ENCODE measurements at places on chromosomes 2 and 18.
A peak's percentile ranks its signal among the peaks of the same experiment; 100 is the strongest.

- no peak for DNase-seq
Measured at GRCh38 chr2:236107536-236107935, 60.6 kb downstream of the GBX2 start.

DNA sequence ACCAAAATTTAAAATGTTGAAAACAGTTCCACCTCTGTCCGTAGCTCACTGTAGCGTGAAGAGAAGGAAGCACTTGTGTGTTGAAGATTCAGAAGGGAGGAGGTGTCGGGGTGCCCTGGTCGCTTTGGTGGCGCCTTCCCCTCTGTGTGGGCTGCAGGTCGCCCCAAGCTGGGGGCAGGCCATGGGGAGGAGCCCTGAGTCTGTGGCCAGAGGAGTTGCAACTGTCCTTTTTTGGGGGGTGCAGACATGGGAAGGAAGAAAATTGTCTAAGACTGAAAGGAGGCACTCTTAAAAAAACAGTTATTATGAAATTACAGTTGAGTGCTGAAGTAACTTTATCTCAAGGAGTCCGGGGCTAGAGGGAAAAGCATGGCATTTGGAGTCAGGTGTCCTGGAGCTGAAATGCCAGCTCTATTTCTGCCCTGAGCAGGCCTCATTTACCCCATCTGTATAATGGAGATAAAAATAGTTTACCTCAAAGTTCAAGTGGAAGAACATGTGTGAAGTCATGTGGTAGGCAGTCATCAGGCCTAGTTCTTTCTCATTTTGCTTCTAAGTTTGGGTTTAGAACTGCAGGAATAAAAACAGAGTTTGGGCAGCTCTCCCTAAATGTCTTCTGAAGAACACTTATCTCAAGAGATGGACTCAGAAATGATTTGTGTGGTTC is 82.1 kb downstream of the RNF144A start:
- no peak for DNase-seq

GRCh38 chr18:80193701-80194100 is 53.6 kb downstream of the PARD6G start:
- DNase-seq = no peak

GRCh38 chr2:176582176-176582575 is 312.9 kb downstream of the MTX2 start:
- DNase-seq = no peak

GRCh38 chr18:31244771-31245394 is 73.1 kb upstream of the DSG1 start:
- no peak for DNase-seq

DNA sequence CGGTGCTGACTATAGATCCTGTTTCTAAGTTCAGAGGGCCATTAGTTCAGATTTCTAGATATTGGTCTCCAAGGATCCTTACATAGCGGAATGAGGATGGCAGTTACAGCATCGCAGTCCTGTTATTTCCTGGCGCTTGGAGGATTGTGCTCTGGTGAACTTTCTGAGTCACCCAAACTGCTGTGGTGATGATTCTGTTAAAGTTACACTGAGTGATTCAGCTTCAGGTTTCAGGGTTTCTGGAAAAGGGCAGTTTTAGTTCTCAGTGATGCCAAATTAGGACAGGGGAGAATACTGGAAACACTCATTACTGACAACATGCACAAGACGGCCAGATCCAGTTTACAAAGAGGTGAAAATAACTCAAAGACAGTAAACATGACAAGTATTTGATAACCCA is 52.1 kb upstream of the ANKRD62 start:
- no peak for DNase-seq

GRCh38 chr18:54296062-54296461 is 26.7 kb downstream of the POLI start:
- DNase-seq = no peak

DNA sequence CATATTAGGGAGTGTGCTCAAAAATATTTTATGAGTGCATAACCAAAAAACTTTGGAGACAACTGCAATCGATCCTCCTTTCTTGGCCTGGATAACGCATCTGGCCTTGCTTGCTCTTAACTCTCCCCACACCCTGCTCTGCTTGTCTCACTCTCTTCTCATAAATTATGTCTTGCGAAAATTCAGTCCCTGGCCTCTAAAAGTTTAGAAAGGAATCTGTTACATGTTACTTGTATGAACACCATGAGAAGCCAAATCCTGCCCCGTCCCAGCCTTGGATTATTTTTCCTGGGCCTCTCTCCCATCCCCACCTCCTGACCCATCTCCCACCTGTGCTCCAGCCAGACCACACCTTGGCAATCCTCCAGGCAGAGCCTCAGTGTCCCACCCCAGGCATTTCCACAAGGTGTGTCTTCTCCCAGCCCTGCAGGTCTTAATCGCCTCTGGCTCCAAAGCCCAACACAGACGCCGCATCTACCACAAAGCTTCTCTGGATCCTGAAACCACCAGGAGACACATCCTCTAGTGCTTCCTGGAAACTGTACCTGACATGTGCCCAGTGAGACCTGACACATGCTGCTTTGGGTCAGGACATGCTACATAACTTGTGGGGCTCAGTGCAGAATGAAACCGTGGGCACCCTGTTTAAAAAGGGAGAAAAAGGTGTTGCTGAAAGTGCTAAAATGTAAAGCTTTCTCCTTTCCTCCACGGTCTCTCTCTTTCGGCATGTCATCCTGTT is 99.6 kb upstream of the ST3GAL5 start:
- no peak for DNase-seq

DNA sequence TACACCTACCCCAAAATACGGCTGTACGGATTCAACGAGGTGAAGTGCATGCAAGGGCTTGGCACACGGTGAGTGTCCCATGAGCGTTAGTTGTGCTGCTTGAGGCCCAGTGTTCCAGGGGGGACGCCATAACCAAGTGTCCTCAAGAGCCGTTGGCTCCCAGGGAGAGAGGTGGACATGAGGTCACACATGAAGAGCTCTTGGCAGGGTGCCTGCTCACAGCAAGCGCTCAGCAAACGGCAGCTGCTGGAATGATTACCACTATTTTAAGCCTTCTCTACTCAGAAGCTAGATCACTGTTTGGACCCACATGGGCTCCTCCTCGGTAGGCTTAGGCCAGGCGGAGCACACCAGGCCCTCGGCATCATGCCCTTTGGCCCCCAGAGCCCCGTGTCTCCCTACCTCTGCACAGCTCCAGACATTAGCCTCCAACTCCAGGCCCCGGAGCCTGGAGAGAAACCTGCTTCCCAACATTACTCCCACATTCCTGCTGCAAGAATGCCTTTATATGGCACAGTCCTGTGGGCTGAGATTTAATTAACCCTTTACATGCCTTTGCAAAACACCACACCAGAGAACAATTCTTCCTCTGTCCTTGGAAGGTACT is 68.4 kb upstream of the PPP1CB start:
- no peak for DNase-seq

- DNase-seq = no peak
Measured at GRCh38 chr2:49068613-49069012, 85.7 kb downstream of the FSHR start.

GRCh38 chr18:29925566-29925965 is 1117.0 kb downstream of the DSC3 start:
- no peak for DNase-seq

DNA sequence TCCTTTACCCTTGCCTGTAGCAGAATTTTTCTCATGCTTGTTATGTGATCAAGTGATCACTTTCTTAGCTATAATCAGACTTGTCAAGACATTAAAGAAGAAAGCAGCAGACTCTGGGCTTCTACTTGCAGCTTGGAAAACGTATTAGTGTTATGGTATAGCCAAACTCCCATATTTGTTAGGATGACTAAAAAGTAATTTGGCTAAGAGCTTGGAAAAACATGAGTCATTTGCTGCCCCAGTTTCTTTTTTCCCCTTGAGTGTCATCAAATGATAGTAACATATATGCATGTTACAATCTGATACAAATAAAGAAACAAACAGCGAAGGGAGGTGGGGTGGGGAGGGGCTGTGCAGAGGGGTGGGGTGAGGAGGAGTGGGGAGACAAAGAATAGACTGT is 155.5 kb downstream of the IKZF2 start:
- DNase-seq = no peak

GRCh38 chr2:88690591-88691338 is 708 bp upstream of the RPIA start:
- peak; percentile 45 for DNase-seq

- DNase-seq = no peak
Measured at GRCh38 chr18:32174719-32175118, 15.1 kb upstream of the MEP1B start.

- DNase-seq = no peak
Measured at GRCh38 chr2:26449278-26450030, 28.5 kb downstream of the OTOF start.

- DNase-seq = no peak
Measured at GRCh38 chr18:2293109-2293839, 278.0 kb downstream of the METTL4 start.

GRCh38 chr18:63928331-63928730 is 20.6 kb downstream of the SERPINB10 start:
- DNase-seq = no peak

DNA sequence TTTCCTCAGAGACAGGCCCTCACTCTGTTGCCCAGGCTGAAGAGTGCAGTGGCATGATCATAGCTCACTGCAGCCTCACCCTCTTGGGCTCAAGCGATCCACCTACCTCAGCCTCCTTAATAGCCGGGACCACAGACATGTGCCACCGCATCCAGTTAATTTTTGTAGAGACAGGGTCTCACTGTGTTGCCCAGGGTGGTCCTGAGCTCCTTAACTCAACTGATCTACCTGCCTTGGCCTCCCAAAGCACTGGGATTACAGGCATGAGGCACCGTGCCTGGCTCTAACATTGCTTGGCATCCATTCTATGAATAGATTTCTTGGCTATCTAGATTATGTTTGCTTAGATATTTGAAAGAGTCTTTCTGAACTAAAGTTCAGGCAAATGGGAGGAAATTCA is 21.6 kb downstream of the R3HDM1 start:
- no peak for DNase-seq

DNA sequence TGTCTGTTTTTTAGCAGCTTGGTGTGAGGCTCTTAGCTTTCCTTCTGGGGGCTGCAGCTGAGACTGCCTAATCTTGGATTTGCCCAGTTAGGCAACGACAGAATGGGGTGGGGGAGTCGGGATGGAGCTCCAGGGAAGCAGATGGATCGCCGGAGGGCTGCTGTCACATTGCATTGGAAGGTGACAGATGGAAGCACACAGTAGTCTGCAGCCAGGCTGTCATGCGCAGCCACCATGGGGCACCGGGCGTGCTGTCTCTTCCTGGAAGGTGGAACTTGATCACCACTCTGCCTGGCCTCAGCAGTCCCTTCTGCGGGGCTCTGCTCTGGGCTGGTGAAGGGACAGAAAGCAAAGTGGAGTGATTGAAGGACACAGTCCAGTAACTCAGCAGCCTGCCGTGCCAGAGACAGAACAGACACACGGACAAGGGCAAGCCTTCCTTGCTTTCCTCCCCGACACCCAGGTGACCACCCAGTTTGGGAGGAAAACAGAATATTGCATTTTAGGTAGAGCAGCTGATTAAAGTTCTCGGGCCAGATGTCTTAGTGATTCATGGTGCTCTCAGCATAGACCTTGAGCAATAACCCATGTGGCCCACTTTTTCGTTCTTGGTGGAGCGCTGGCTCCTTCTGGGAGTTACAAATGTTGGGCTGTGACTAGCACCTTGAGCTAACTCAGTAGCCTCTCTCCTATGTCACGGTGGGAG is 40.9 kb downstream of the RNF144A start:
- DNase-seq = no peak

GRCh38 chr2:119475857-119476244 is 44.2 kb downstream of the TMEM37 start:
- DNase-seq = no peak

DNA sequence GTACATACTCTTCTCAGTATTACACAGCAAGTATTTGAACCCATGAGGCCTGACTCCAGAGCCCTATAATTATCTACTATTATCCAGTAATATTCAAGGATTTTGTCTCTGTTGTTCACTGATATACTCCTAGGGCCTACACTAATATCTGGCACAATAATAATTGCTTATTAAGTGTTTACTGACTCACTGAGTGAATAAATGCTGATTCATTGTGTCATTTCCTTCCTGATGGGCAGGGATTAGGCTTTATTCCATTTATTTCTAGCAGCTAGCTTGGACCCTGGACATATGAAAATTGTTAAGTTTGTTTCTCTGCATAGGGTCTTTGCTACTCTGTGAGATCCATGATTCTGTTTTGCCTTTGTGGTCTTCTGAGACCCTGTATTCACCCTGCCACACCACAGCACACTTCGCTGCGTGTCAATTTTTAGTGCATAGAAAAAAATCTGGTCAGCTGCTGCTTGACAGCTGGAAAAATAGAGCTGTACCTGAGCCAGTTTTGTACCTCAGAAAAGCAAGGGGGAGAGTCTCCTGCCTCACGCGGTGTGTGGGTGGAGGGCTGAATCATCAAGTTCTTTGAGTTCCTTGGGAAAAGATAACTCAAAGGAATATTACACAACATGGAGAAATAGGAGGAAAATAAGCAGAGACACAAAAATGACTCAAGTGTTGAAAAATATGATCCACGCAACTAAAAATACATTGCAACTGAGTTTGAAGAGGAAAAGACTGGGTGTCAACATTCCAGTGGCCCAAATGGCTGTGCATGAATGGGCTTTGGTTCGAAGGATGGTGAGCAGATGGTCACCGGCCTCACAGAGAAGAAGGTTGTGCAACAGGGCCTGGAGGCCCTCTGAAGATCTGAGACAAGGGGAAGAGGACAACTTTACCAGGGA is 18.9 kb upstream of the DPP4 start:
- no peak for DNase-seq

DNA sequence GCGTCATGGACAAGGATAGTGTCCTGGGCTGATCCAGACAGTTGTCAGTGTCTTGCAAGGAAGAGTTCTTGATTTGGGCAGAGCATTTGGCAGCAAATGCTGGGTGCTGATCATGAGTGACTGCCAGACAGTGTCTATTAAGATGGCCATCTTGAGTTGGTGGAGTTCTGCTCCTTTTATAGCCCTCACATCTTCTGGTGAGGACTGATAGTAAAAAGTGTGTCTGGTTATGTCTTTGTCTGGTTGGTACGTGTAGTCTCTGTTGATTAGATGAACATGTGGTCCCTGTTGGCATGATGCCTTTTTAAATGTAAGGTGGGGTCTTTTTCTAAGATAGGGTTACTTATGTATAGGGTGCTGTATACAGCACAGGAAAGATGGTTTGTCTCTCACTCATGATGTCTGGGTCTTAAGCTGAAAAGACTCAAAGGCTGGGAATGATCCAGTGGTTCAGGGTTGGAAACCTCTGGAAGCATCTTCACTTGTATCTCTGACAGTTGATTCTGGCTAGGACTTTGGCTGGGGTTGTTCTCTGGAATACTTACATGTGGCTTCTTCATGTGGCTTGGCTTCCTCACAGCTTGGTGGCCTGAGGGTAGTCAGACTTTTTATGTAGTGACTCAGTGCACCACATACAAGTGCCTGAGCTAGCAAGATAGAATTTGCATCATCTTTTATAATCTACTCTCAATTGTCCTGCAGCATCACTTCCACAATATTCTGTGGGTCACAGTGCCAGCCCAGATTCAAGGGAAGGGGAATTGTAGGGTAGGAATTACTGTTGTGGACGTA is 11.8 kb downstream of the MTX2 start:
- no peak for DNase-seq

- no peak for DNase-seq
Measured at GRCh38 chr2:147420517-147420916, 424.3 kb upstream of the ACVR2A start.

GRCh38 chr2:67572721-67573435 is 175.7 kb downstream of the ETAA1 start:
- no peak for DNase-seq
